ENCODE measurements at places on chromosomes 7 and 10. TPM values are rescaled to one million over a fixed set of nuclear protein-coding genes. Genes with fewer than 3 reads are reported as not detected.

The SP8 gene
- total RNA-seq: not detected

The MMP21 gene
- not detected for total RNA-seq

The TAS2R3 gene
- total RNA-seq: 3.8 TPM

DNA sequence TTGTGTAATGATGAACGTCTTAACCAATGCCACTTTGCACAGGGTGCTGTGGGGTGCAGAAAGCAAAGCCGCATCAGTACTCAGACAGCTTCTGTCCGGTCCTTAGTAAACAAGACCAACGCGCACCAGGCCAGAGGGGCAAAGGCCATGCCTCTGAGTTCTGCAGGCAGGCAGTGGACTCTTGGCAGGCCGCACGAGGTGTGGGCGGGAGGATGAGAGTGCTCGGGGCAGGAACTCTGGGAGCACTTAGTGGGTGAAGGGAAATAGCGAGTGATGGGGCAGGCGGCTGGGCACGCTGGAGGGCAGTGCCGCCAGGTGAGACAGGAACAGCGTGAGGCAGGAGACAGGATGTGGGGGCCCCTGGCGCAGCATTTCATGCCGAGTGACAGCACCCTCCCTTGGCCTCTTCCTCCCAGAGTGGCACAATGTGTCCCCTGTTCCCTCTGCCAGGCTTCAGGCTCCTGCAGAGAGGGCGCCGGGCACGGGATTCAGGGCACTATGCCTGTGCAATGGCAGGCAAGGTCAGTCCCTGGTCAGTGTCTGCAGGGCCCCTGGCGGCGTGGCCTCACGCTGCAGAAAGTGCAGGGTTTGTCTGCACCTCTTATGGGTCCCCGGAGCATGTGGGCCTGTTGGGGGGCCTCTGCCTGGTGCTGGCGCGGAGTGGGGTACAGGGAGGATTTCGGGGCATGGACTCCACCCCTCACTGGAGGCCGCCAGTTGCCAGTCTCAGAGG, 60.4 kb downstream of the VIPR2 start:
- DNase-seq: no peak
- H3K27me3 ChIP-seq: peaks cover 53% of the 10 kb centered on the region
- H3K4me3 ChIP-seq: no peak overlapping the region
- H3K36me3 ChIP-seq: no peaks in the 10 kb centered on the region
- no peak overlapping the region for H3K27ac ChIP-seq

DNA sequence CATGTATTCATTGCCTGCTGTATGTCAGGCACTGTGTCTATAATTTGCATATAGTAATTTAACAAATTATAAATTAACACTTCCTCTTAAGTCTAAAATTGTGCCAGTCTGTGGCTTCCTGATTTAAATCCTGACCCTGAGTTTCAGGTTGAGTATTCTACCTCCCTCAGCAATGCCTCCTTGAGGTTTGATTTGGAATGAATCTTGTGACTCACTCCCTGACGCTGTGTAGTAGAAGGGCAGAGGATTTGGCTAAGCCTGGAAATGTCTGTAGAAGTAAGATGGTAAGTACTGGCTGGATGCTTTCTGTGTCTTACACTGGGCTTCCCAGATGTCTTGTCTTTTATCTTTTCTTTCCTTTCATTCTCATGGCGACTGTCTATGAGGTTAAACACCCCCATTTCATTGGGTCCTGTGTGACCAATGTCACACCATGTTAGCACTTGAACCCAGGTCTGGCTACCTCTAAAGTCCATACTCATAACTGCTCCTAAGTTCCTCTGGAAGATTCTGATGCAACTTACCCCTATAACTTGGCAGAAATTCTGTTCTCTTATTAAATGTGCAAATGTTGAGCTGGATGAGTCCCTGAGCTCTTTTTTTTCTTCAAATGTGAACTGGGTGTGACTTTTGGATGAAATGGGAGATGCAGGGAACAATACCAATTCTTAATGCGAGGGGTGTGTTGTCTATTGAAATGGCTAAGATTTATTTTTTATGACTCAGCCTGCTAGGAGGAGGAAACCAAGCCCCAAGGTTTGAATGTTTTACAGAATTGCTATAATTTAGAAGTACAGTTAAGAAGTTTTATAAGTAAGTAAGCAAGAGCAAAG, 48.5 kb downstream of the PLCE1 start:
- H3K4me1 ChIP-seq: peaks cover 13% of the 10 kb centered on the region
- H3K36me3 ChIP-seq: peaks cover 5% of the 10 kb centered on the region
- peak overlapping the region; percentile 33 for H3K4me3 ChIP-seq
- DNase-seq: peak; percentile 25

GRCh38 chr7:49172639-49173038, 248.3 kb downstream of the CDC14C start:
- no peaks in the 10 kb centered on the region for H3K4me1 ChIP-seq
- H3K36me3 ChIP-seq: no peaks in the 10 kb centered on the region
- no peak for DNase-seq

- H3K36me3 ChIP-seq: peaks cover 43% of the 10 kb centered on the region
- H3K4me1 ChIP-seq: peaks cover 35% of the 10 kb centered on the region
- H3K4me3 ChIP-seq: peak overlapping the region; percentile 64
- peak overlapping the region; percentile 31 for H3K27ac ChIP-seq
- no peak for DNase-seq
- no peaks in the 10 kb centered on the region for H3K27me3 ChIP-seq
These were observed 8.8 kb downstream of the CDK6 start for GRCh38 chr7:92827464-92828120.

- no peak overlapping the region for H3K27ac ChIP-seq
- no peak for DNase-seq
- no peaks in the 10 kb centered on the region for H3K4me1 ChIP-seq
- no peaks in the 10 kb centered on the region for H3K27me3 ChIP-seq
- no peak overlapping the region for H3K4me3 ChIP-seq
These were observed 90.2 kb upstream of the AGK start for GRCh38 chr7:141460781-141461715.
